NCI-H1092 (cell line): ENCODE measurements at places on chromosomes 2 and 18.

- no peak for DNase-seq
Measured at GRCh38 chr18:48784656-48785055, 166.1 kb downstream of the SMAD7 start.

GRCh38 chr2:53233759-53234547, 533.7 kb upstream of the CHAC2 start:
- no peak for DNase-seq

- DNase-seq = no peak
Measured at GRCh38 chr2:1824202-1824905, 80.0 kb upstream of the PXDN start.

DNA sequence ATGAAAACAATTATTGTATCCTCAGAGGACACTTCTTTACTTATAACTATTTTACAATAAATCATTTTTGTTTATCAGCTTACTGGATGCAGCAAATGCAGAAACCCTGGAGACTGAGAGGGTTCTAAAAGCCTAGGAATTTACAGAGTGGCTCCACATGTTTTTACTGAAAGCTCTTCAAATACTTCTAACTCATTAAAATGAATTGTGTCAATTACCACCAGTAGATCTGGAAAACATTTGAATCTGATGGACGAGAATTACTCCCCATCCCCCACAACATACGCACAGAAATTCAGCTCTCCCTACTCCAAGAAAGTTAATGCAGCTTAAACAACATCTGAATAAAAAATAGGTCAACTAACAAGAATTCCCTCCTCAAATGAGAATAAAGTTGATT, 319.8 kb upstream of the FIGN start:
- DNase-seq = no peak

GRCh38 chr2:230085201-230085600, 16.5 kb upstream of the SLC16A14 start:
- DNase-seq = no peak
